ENCODE measurements at places on chromosomes 5 and 9.

GRCh38 chr5:79936002-79936645 lies 54.9 kb downstream of the MTX3 start:
- DNase-seq: no peak

GRCh38 chr5:132987531-132988408 lies 24.3 kb upstream of the AFF4 start:
- no peak for DNase-seq

GRCh38 chr9:129701054-129701453 lies 35.6 kb downstream of the PRRX2 start:
- no peak for DNase-seq

GRCh38 chr9:131528886-131529505 lies 2.1 kb downstream of the UCK1 start:
- DNase-seq: no peak

- DNase-seq: no peak
These were observed 1737.2 kb downstream of the MAT2B start for GRCh38 chr5:165242646-165243045.

GRCh38 chr5:82387001-82387818 lies 109.1 kb upstream of the RPS23 start:
- DNase-seq: no peak

GRCh38 chr9:29144476-29144875 lies 1571.2 kb upstream of the C9orf72 start:
- DNase-seq: no peak

DNA sequence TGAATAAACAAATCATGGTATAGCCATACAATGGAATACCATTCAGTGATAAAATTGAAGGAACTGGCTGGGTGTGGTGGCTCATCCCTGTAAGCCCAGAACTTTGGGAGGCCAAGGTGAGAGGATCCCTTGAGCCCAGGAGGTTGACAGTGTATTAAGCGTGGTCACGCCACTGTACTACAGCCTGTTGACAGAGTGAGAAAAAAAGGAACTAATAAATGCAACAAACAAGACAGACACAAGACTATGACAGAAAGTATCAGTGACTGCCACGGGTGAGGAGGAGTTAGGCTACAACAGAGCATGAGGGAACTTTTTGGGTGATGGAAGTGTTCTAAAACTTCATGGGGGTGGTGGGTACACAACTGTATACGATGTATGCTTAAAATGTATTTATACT lies 2.2 kb downstream of the FNIP1 start:
- DNase-seq: no peak

DNA sequence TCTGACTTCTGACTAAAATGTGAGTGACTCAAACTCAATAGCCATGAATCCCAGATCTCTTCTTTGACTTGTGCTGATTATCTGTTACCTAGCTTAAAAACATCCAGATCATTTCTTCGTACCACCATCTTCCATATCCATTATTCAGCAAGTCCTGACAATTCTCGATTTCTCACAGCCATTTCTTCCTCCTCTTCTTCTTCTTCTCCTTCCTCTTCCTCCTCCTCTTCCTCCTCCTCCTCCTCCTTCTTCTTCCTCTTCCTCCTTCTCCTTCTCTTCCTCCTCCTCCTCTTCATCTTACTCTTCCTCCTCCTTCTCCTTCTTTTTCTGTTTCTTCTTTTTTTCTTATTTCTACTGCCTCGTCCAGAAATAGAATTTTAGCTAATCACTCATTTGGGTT lies 77.0 kb upstream of the MAP1B start:
- no peak for DNase-seq

GRCh38 chr9:123984802-123985201 lies 26.8 kb upstream of the LHX2 start:
- DNase-seq: no peak

DNA sequence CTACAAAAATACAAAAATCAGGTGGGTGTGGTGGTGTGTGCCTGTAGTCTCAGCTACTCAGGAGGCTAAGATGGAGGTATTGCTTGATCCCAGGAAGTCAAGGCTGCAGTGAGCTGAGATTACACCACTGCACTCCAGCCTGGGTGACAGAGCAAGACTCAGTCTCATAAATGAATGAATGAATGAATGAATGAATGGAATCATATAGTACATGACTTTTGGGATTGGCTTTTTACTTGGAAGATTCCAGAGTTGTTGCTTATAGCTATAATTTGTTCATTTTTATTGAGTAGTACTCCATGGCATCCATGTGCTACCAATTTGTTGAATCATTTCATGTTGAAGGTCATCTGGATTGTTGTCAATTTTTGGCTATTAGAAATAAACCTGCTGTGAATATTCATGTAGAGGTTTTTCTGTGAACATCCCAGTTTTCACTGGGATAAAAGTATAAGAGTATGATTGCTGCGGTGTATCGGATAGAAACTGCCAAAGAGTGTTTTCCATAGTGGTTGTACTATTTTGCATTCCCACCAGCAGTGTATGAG lies 19.9 kb downstream of the ERBIN start:
- no peak for DNase-seq

DNA sequence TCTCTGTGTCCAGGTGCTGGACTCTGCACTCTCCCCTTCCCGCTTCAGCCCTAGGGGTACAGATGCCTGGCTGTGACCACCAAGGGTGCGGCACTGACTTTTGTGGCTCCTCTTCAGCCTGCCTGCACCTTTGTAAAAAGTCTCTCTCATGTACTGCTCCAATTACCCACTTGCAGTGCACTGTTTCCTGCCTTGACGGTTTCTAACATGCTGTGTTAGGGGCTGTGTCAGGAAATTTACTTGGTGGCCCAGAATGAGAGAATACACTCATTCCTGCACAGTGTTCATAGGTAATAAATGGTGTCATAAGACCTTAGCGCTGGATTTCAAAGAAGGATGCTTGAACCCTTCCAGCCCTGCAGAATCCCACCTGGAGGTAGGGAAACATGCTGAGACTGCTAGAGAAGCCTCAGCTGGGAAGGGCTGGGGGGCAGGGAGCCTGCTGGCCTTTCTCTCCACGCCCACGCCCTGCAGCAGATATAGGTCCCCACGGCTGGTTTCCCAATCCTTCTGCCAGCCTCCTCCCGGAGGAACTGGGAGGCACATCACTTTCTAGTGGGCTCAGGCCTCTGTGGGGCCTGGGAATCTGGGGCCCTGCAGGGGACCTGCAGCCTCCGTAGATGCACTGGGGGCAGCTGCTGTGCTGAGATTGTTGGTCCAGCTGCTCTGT lies 17.6 kb upstream of the HRH2 start:
- DNase-seq: no peak

DNA sequence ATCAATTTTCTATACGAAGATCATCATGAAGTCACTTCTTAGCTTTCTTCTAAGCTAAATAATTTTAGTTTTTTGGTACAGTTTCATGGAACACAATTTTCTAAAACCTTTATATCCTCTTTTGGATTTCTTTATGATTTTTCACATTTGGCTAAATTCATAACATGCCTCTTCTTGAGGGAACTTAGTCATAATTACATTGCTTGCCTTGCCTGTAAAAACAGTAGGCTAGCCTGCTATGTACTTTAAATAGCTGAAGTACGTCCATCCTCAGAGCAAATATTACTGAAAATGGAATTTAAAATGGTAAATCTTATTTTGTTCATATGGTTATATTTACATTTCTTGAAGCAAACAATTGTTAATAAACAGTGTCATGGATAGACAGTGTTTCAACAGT lies 225.0 kb downstream of the VPS13A start:
- no peak for DNase-seq

DNA sequence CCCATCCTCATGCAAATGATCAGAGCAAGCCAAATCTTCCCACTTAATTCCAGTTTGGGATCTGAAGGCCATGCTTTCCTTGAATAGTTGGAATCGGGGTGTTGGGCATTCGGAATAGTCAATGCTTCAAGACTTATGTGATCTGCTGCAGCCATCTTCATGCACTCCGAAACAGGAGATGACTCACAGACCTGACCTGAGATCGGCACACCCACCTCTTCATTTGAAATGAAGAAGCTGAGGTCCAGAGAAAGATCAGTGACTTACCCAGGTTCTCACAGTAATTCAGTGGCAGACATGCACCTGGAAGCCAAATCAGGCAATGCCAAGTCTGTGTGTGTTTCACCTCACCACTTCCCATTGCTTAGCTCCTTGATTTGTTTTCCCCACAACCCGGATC lies 33.0 kb downstream of the FOXD1 start:
- DNase-seq: no peak

GRCh38 chr9:91681461-91682305 lies 258.1 kb upstream of the NFIL3 start:
- peak; percentile 42 for DNase-seq

DNA sequence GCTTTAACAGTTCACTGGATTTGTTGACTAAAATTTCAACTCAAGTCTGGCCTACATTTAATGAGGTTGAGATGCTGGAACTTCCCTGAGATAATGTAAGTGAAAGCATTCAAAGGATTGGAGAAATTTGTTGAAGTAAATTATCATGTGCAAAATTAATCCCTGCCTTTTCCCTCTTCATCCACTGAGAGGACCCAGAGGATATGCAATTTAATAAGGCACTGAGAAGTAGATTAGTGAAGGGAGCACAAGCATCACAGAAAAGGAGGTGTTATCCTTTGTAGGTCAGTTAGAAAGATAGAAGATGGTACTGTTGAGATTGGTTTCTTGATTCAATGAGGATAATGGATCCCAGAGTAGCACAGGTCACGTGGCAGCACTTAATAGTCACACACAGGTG lies 42.6 kb upstream of the ANKRD31 start:
- DNase-seq: no peak

DNA sequence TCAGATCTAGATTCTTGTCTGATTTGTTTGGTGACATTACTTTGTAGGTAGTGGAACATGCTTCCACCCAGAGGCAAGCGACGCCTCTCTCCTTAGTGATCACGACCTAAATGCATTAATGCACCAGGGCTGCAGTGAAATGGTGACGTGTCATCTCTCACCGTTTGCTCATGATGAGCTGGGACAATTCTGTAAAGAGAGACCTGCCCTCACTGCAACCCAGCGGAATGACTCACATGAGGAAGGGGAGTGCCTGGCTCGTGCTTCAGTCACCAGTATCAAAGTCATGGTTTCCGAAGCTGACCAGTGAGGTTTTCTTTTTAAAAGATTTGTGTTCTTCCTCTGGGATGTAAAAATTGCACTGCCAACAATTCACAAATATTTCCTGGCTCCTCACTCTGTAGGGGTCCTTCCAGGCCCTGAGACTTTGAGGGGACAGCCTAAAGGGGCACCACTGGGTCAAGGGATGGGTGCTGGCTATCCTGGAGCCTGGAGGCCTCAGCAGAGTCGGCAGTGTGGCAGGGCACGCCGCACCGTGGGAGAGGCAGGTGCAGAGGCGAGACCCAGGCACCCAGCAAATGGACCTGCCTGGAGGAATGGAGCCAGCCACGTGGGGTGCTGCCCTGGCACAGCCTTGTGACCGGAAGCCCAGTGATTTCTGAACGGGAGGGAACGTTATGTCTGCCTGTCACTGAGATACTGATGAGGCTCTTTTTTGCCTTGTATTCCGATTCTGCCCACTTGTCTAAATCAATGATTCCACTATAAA lies 17.3 kb downstream of the QSOX2 start:
- no peak for DNase-seq

DNA sequence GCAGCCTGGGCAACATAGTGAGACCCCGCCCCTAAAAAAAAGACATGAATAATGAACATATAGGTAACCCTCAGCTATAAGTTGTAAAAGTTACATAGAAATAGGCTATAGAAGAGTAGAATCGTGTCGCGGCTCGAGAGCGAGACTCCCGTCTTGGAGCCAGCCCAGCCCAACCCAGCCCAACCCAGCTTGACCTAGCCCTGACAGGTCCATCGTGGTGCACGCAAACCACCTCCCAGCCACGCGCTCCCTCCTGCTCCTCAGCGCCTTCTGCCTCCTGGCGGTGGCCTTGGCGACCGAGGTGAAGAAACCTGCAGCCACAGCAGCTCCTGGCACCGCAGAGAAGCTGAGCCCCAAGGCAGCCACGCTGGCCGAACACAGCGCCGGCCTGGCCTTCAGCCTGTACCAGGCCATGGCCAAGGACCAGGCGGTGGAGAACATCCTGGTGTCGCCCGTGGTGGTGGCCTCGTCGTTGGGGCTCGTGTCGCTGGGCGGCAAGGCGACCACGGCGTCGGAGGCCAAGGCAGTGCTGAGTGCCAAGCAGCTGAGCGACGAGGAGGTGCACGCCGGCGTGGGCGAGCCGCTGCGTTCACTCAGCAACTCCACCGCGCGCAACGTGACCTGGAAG lies 10.8 kb downstream of the KIF24 start:
- no peak for DNase-seq

DNA sequence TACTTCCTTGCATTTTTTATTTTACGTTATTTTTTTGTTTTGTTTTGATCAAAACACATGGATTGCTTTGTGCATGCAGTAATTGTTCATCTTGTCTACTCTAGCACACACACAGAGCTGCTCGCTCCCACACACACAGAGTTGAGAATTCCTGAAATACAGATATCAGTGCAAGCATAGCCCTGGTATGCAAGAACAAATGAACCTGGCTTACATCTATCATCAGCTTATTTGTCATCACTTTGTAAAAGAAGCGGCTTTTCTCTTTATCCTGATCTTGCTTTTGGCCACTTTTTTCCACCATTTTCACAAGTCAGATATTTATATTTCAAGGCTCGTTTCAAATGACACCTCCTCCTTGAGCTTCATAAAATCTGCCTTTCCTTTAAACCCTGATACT lies 1435.7 kb downstream of the MAT2B start:
- DNase-seq: no peak

GRCh38 chr9:37676411-37676830 lies 25.7 kb downstream of the FRMPD1 start:
- no peak for DNase-seq

DNA sequence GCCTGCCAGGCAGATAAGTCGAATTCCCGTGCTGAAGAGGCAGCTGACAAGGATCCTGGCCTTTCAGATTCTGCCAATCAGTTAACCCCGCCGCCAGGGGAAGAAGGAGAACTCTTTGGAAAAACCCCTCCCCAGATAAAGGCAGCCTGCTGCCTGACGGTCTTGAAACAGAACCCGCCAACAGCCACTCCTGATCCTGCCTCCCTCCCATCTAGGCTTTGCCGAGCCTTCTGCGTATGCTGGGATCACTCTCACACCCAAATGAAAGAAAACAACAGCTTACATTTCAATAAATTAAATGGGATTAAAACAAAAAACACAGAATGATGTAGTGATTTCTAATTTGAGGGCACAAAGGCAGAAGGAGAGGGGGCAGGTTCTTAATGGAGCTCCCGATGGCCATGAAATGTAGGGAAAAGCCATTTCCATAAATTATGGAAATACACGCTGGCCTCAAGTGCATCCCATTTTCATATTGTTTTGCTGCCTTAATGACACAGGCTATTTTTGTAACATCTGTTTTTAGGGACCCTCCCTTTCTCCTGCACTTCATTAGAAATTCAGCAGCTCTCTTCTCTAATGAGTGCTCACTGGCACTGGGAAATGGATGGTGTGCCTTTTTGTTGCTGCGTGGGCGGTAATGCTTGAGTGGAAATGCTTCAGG lies 319.1 kb downstream of the MED10 start:
- DNase-seq: no peak

DNA sequence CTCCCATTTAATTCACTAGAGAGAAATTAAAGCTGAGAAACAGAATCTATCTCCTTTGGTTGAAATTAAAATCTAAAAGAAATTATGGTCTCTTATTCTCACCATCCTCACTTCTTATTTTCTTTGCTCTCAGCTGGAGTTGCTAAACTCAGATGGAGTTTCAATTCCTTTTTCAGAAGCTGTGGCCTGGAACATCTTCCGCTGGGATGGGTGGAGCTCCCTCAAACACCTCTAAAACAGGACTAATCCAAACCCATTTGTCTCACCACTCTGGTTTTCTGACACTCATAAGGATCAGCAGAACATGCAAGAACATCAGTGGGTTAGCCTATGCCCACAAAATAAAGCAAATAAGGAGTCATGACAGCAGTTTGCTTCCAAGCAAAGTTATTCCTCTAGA lies 39.6 kb upstream of the CEP78 start:
- DNase-seq: no peak

Data from activated CD8-positive, alpha-beta memory T cell treated with anti-CD3 and anti-CD28 coated beads for 48 hours (primary cell).